Pancreas (tissue), 10 donors: ENCODE measurements at places on chromosomes 11 and 22.

DNA sequence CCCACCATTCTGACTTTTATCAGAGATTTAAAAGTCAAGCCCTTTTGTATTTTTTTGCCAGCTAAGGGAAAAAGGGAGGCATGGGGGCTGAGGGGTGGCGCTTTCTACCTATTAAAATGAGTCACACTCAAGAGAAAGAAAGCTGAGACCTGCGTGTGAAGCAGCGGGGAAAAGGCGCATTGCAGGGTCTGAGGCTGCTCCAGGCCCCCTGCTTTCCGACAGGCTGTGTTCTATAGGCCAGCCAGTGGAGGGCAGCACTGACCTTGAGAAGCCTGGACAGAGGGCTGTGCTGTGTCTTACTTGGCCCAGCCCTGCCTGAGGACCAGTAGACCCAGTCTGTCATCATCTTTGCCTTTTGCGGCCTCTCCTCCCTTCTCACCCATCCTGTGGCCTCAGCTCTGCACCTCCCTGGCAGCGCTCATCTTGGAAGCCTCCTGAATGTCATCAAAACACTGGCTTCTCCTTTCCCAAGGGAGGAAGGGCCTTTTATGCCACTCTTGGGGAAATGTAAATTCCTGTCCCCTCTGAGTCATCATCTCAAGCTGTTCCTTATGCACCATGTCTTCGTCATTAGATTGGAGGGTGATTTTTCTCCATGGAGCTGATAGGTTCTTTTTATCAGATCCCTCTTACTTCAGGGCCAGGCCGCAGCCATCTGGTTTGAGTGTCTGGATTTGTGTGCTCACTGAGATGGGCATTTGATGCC, 12.6 kb upstream of the MAPK8IP1 start:
- H3K4me3 ChIP-seq: no peak overlapping the region
- H3K36me3 ChIP-seq: no peaks in the 10 kb centered on the region
- H3K4me1 ChIP-seq: no peaks in the 10 kb centered on the region
- no peak overlapping the region for H3K27ac ChIP-seq

DNA sequence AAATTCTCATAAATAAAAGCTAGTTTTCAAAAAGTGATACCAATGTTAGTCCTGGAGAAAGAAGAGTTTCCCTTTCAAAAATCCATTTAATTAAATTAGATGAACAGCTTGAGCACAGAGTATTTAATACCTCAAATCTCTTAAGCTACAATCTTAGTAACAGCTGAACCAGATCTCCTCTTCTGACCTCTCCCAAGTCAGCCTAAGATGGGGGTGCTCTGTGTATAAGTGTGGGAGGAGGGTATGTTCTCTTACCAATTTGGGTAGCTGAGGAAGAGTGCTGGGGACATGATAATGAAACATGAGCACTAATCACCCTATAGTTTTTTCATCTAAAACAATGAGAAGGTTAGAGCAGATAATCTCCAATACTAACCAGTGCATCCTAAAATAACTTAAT, 9.6 kb downstream of the TPH1 start:
- H3K36me3 ChIP-seq: no peaks in the 10 kb centered on the region
- H3K27me3 ChIP-seq: no peaks in the 10 kb centered on the region

DNA sequence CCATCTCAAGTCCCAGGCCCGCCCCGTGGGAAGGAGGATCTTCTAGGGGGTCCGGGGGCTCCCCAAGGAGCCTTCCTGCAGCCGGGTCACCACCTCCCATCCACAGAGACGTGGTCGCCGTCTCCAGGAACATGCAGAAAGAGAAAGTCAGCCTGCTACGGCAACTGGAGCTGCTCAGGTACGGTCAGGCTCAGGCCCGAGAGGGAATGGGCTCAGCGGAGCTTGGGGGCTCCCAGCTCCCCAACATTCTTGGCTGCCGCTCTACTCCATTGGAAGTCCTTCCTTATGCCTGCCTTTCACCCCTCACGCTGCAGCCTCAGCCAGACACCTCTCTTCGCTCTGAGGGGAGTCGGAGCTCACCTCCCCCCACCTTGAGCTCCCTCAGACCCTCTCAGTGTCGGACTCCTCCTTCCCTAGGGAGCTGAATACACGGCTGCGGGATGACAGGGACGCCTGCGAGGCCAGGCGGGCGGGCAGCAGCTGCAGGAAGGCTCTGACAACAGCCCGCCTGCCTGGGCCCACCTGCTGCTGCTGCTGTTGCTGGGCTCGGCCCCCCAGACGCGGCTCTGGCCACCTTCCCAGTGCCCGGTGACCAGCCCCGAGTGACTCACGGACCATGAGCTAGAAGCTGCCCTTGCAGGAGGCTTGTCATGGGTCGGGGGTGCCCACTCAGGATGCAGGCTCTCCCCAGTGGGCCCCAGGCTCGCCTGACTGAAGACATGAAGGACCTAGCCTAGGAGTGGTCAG, 1.5 kb upstream of the CD151 start:
- no peak overlapping the region for H3K27ac ChIP-seq
- H3K4me1 ChIP-seq: peaks cover 9% of the 10 kb centered on the region
- H3K27me3 ChIP-seq: no peaks in the 10 kb centered on the region
- peaks cover 2% of the 10 kb centered on the region for H3K36me3 ChIP-seq

DNA sequence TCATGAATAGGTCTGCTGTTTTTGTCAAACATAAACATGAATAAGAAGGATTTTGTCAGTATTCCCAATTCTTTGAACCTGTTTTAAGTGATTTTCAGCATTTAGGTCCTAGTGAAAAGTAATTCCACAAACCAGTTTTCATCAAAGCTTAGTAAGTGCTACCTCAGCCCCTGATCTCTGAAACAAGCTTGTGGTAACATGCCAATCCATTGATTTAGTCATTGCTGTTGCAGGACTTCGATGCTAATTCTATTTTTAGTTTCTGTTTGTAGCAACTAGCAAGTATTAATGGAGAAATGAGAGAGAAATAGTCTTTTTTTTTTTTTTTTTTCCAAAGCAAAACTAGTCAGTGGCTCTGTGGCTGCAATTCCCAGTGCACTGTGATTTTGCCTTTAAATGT, 91.4 kb downstream of the JRKL start:
- no peaks in the 10 kb centered on the region for H3K36me3 ChIP-seq
- H3K27ac ChIP-seq: no peak overlapping the region
- no peak for DNase-seq
- H3K27me3 ChIP-seq: no peaks in the 10 kb centered on the region
- no peak overlapping the region for H3K4me3 ChIP-seq
- H3K4me1 ChIP-seq: peaks cover 9% of the 10 kb centered on the region

- H3K4me3 ChIP-seq: no peak overlapping the region
- no peak for DNase-seq
- H3K27ac ChIP-seq: no peak overlapping the region
- peaks cover 5% of the 10 kb centered on the region for H3K27me3 ChIP-seq
These were observed 955.1 kb downstream of the BRD1 start for GRCh38 chr22:48872271-48873190.

GRCh38 chr11:15590132-15590531, 475.4 kb downstream of the INSC start:
- no peaks in the 10 kb centered on the region for H3K27me3 ChIP-seq
- H3K4me3 ChIP-seq: no peak overlapping the region
- no peak for DNase-seq
- H3K4me1 ChIP-seq: no peaks in the 10 kb centered on the region
- no peaks in the 10 kb centered on the region for H3K36me3 ChIP-seq

- H3K4me3 ChIP-seq: peak overlapping the region; percentile 44
- H3K4me1 ChIP-seq: peaks cover 5% of the 10 kb centered on the region
- no peak for DNase-seq
- no peaks in the 10 kb centered on the region for H3K27me3 ChIP-seq
- H3K27ac ChIP-seq: no peak overlapping the region
These were observed 25.0 kb upstream of the SUSD2 start for GRCh38 chr22:24156141-24156912.
